ENCODE measurements at places on chromosomes 4 and X.

DNA sequence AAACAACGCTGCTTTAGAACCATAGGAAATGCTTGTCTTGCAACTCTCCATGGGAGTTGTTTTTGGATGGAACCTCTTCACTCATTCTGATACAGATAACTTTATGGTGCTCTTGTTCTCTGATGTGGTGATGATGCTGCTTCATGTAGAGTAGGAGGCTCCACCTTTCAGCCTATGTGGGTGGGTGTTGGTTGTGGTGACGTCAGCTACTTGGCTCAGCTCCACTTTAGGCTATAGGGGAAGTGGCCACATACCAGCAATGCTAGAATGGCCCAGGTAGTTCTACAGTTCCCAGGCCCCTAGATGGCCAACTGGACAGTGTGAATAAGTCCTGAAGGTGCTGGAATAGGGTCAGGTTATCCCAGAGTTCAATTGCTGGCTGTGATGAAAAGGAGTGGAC lies 192.1 kb downstream of the TBX22 start:
- no peak for DNase-seq

DNA sequence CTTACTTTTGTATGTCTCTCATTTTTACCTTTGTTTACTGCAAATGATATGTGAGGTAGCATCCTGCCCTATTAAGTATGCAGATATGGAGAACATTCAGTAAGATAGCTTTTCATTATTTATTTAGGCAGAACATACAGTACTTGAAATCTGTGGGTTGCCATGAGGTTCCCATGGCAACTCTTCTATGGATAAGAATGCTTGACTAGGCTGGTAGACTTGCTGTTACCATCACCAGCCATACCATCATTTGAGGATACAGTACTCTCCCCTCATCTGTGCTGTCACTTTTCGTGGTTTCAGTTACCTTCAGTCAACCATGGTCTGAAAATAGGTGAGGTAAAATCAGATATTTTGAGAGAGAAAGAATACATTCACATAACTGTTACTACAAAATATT lies 56.7 kb downstream of the NAF1 start:
- DNase-seq: no peak

DNA sequence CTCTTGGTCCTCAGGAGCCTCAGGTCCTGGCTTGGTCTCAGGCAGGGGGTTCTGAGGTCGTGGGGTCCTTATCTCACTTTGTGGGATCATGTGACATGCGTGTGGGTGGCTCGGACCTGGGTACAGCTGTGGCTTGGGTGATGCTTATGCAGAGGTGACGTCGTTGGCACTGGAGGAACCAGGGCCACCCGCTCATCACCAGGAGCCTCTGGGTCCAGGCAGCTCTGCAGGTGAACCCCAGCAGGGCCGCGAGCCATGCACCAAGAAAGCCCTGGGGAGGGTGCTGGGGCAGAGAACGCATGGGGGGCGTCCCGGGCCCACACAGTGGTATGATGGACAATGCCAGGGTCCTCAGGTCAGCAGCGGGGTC lies 8.7 kb downstream of the ATP5ME start:
- DNase-seq: no peak

GRCh38 chrX:77949840-77950239 lies 19.6 kb downstream of the PGAM4 start:
- no peak for DNase-seq
